ENCODE measurements at places on chromosomes 2 and 18.

DNA sequence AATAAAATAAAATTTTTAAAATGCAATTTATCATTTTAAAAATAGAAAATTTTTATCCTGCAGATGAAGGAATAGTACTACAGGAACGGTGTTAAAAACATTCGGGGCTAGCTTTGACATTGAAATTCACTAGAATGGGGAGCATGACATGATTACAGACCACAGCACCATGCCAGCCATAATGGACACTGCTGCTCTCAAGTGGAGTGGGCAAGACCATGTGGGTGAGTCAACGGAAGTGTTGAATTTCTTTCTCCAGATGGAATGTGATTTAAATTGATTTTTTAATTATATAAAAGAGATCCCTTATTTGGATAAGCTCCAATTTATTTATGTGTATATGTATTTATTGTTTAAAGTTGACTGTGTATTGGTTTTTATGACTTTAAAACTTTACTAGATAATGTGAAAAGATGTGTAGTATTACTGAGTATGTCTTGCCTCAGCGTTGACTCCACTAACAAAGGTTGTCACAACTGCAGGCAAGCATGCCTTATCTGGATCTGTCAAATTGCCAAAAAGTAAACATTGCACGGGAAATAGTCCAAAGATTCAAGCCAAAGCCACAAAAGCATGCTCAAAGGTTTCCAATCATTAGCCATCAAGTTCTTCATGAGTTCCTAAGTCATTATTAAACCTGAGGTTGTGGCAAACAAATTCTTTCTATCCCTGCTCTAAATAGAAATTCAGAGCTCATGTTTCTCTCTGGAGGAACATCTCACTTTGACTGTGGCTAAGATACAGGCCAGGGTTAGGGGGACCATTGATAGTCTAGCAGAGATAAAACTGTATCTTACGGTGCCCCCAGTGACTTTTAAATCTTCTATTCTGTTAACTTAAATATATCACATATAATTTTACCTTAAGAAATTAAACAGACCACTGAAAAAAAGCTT lies 536.9 kb downstream of the TMX3 start:
- no peak for DNase-seq

DNA sequence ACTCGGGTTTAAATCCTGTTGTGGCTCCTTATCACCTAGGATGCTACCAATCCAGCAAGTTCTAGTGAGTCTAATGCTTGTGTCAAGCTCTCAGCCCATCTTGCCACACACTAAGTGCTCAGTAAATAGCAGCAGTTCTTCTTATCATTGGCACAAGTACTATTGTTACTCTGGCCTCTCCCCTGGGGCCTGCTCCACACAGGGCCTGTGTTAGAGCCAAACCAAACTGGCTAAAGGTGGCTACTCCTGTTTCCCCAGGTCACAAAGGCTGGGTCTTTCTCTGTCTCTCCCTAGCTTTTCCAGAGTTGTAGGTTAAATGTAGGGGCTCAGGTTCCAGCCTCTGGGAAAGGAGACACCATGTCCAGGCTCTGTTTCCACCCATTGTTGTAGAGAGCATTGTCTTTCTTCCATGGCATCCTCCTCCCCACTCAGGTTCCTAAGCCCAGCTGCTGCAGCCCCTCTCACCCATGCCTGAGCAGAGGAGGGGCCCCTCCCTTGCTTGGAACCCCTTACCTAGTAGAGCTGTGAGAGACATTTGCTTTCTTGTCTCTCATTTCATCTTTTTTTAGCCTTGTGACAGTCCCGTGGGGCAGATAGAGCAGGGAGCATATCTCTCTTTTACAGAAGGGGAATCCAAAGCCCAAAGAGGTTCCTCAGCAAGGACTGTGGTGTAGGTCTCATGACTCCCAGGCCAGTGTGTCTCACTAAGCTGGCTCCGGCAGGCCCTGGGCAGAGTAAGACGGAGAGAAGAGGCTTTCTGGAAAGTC lies 56.4 kb upstream of the OTOF start:
- no peak for DNase-seq

DNA sequence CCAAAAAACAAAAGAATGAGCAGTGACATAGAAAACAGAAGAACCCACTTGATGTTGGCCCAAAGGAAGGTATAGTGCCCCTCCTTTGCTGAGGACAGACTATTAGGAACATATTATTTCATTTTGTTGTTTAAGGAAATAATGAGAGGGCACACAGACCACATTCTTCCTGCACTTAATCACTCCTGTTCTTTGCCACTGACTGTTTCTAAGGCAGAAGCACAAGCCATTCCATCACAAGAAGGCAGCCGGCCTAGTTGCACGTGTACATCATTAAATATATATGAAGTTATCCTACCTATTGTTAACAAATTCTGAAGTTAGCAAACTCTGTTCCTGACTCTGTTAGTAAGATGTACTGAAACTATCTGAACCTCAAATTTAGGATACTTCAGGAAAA lies 110.0 kb downstream of the LNPK start:
- no peak for DNase-seq

DNA sequence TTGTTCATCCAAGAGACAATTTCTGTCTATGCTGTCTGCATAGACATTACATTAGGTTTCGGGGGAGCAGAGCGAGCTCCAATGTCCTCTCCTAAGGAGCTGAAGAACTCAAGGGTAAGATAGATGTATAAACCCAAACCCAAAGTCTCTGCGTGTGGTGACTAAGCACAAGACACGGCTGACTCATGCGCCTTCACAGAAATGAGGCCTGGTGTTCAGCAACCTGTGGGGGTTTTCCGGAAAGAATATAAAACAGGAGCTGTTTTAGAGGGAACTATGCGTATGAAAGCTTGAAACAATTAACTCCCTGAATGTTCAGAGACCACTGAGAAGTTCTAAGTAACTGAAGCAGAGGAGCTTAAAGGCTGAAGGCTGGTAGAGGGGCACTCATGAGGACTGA lies 154.7 kb downstream of the SOX11 start:
- no peak for DNase-seq

DNA sequence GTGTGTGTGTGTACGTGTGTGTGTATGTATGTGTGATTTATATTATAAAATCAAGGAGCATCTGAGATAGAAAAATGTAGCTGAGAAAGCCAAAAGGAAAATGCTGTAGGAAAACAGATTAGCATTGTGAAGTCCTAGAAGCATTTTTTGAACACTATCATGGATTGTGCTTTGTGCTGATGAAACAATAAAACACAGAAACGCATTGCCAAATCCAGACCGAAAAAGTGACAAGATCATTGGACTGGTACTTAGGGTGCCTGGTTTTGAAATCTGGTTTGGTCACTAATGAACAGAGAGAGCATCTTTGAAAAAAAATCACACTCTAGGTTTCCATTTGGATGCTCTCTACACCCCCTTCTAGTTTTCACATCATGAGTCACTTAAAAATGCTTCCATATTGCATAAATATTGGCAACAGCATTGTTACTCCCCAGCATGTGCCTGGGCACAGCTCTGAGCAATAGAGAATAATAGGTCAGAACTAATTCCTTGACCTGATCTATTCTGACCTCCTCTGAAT lies 214.6 kb upstream of the LRRTM1 start:
- DNase-seq = no peak

- no peak for DNase-seq
Observed at GRCh38 chr2:51413726-51414125, 381.8 kb upstream of the NRXN1 start.

GRCh38 chr2:112634153-112634873 lies 11.4 kb upstream of the SLC20A1 start:
- no peak for DNase-seq

DNA sequence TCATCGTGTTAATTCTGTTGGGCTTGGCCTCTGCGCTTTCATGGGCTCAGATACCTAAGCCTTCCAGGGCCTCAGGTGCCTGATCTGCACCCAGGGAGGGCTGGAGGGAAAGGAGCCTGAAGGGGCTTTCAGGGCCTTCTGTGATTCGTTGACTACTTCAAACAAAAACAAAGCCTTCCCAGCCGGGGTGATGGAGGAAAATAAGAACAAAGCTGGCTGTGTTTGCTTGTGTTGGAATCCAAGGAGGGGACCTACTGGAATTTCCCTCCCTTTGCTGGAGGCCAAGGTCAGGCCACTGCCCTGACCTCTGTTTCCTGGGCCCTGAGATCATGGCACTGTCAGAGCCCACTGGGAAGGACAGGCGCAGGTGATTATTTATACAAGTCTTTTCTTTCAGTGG lies 135.3 kb downstream of the KLHL29 start:
- DNase-seq = no peak

DNA sequence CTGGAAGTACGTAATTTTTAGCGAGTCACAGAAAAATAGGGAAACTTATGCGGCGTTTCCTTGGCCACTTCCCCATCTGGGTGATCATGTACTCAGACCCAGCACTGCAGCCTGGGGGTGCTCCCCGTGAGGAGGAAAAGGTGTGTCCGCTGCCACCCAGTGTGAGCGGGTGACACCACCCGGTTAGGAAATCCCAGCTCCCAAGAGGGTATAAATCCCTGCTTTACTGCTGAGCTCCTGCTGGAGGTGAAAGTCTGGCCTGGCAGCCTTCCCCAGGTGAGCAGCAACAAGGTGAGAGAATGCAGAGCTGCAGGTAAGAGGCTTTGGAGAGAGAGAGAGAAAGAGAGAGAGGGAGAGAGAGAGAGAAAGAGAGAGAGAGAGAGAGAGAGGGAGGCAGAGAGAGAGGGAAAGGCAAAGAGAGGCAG lies at the start of gene IL1R2:
Gene IL1R2, plus strand, starts transcription at position 240 of the 425 bp plus-strand sequence. CDS start 16,616 bp downstream, outside the sequence.
- DNase-seq = no peak

- no peak for DNase-seq
Observed at GRCh38 chr2:83063511-83063910, 1395.6 kb downstream of the SUCLG1 start.

DNA sequence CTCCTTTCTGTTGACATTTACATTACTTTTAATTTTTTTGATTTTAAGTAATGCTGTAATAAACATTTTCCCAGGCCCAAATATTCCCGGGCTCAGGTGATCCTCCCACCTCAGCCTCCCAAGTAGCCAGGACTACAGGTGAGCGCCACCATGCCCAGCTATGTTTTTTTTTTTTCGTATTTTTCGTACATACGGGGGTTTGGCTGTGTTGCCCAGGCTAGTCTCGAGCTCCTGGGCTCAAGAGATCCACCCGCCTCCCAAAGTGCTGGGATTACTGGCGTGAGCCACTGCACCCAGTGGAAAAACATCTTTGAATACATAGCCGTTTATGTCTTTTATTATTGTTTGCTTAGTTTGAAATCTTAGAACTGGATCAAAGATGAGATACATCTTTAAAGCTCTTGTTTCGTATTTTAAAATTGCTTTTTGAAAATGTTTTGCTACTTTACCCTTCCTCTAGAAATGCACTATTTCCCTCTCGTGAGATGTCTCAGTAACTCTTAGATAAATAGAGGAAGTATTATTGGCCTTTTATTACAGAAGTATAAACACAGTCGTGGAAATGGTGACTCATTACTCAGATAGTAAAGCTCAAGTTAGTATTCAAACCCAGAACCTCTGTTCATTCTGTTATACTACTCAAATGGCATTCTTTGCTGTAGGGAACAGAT lies 2.4 kb downstream of the SMCHD1 start:
- no peak for DNase-seq

DNA sequence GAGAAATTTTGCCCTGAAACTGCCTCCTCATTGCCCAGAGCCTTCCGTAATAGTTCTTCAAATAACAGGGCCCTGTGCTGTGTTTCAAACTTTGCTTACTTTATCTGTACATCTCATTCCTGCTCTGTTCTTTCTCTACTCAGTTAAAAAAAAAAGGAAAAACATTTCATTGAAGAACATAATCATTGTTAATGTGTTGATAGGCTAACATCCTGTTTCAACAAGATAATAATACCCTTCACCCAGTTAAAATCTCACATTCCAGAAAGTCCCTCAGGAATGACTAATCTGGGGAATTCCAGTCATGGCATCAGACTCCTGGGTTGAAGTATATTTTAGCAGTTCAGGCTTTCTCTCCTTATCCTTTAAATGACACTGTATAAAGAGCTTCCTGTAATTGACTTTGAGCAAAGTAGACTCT lies 45.6 kb upstream of the ITGAV start:
- no peak for DNase-seq

DNA sequence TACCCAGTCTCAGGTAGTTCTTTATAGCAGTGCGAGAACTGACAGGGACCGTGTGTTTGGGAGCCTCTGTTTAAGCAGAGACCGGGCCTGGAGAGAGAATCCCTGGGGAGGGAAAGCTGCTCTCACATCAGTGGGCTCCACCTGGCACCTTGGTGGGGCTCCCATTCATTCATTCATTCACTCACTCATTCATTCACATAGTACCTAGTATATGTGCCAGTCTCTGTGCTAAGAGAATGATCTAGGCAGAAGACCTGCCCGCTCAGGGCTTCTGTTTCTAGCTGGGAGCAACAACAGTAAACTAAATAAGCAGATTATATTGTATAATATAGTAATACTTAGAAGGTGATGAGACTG lies 17.8 kb downstream of the HPCAL1 start:
- no peak for DNase-seq

GRCh38 chr2:238865015-238865719 lies 17.3 kb downstream of the TWIST2 start:
- no peak for DNase-seq

- no peak for DNase-seq
Observed at GRCh38 chr2:205858881-205859441, 176.7 kb downstream of the NRP2 start.

DNA sequence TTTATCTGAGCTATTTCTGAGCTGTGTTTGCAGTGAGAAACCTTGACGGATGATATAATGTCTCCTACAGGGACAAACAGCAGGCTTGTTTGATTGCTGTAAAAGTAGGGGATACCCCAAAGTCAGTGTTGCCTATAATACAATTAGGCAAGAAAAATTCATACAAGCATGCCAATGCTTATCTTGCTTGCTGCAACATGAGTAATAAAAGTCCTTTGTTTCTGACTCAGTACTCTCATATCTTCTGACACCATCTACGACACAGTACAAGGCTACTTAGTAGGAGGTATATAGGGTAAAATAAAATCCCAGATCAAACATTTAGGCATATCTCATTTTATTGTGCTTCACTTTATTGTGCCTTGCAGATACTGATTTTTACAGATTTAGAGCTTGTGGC lies 33.0 kb downstream of the ERBB4 start:
- DNase-seq = no peak

- no peak for DNase-seq
Observed at GRCh38 chr2:36559221-36559942, 38.6 kb downstream of the FEZ2 start.

DNA sequence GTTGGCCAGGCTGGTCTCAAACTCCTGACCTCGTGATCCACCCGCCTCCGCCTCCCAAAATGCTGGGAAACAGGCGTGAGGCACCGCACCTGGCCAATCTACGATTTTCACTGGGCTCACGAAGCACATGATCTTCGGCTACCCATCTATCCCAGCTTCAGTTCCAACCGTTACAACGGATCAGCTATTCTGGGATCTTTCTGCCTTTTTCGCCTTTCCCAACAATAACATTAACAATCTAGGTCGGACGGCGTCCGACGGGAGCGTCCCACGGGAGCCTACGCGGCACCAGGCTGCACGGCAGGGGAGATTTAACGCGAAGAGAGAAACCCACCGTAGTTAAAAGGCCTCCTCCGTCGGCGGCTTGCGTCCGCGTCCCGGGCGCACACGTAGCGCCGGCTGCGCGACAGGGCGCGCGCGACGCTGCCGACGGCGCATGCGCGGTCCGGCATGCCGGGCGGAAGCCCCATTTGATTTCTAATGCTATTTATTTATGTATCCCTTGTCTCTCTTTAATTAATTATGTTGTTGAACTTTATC lies at the start of gene MSL3B:
Gene MSL3B, minus strand, starts transcription at position 394 of the 540 bp plus-strand sequence.
- no peak for DNase-seq

Data from hypothalamus (tissue), 51 donors.